ENCODE measurements at places on chromosomes 2 and 18.

- no peak for DNase-seq
Observed at GRCh38 chr2:916935-917334, 33.7 kb upstream of the SNTG2 start.

DNA sequence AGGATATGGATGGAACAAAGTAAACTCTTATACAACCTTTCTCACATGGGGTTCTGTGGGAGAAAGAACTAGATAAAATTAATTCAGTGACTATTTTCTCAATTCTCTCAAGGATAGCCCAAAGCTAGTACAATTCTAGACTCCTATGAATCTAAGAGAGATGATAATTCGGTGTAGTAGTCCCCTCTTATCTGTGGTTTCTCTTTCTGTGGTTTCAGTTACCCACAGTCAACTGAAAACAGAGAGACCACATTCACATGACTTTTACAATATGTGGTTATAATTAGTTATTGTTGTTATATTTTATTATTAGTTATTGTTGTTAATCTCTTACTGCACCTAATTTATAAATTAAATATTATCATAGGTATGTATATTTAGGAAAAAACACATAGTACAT is 53.5 kb upstream of the C2orf15 start:
- DNase-seq: no peak

DNA sequence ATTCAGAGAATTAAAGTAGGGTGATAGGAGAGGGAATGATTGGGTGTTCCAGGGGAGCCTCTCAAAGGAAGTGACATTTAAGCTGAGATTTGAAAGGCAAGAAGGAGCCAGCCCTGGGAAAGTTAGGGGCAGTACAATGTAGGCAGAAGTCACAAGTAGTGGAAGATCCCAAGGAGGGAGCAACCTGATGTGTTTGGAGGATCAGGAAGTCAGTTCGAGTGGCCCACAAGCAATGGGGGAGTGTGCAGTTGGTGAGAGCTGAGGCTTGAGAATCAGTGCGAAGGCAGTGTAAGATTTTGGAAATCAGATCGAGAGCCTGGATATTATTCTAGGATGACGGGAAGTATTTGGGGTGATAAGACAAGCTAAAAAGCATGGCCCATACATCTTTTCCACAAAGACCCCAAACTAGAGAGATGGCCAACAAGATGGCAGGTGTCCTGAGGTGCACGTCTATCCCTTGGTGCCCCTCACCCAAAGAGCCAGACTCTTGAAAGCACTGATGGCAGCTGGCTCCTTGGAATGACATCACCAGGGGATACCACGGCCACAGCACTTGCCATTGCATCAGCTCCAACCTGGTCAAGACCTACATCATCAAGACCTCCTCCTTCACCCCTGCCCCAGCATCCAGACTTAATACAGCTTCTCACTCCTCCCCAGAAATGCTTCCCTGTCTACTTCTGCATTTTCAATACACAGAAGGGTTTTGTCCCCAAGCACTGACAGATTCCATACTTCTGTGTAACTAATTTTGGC is 127.3 kb downstream of the BCL2 start:
- DNase-seq: no peak

DNA sequence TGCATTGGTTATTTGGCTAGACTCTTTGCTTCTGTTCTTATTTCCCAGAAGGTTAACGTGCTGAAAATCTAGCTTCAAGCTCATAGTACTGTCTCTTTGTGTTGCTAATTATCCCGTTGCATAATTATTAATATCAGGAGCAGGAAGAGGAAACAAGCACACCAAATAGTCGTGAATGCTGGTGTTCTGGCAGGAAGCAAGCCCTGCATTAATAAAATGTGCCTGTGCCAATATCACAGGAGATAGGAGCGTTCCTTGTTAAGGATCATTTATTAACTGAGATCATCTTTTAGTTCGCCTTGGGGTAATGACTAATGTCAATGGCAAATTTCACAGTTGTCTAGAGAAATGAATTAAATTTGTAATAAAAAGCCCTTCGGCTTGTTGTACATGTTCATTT is 893.0 kb upstream of the POU3F3 start:
- DNase-seq: no peak

GRCh38 chr2:106701203-106702022 is 184.6 kb downstream of the ST6GAL2 start:
- no peak for DNase-seq

DNA sequence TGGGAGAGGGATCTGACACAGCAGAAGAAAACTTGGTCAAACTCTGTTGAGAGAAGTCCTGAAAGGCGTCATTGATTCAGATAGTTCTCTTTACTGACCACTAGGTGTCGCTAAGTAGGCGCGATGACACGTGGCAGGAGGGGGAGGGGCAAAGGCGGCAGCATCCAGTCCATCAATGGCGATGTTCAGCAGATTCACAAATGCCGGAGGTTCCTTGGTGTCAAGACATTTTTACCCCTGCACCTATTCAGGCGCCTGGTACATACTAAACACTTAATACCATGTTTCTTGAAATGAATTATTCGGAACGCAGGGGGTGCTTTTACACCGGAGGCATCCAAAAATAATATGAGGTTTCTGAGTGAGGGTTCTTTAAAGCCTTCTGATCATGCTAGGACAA is 3.0 kb upstream of the PLEK start:
- peak; percentile 53 for DNase-seq

DNA sequence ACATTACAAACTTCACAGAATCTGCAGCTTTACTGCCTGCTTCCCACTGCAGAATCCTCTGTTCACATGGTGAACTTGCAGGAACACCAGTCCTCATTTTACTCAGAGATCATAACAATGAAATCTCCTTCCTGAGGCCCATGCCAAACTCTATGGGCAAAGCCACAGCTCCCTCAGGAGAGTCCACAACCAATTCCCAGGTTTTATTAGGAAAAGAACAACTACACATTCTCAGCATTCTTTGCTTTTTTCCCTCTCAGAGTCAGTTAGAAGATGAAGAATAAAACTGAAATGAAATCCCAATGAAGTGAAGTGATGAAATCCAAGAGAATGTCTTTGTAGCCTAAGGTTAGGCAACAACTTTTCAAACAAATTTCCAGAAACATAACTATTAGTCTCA is 233.7 kb downstream of the DSEL start:
- DNase-seq: no peak

DNA sequence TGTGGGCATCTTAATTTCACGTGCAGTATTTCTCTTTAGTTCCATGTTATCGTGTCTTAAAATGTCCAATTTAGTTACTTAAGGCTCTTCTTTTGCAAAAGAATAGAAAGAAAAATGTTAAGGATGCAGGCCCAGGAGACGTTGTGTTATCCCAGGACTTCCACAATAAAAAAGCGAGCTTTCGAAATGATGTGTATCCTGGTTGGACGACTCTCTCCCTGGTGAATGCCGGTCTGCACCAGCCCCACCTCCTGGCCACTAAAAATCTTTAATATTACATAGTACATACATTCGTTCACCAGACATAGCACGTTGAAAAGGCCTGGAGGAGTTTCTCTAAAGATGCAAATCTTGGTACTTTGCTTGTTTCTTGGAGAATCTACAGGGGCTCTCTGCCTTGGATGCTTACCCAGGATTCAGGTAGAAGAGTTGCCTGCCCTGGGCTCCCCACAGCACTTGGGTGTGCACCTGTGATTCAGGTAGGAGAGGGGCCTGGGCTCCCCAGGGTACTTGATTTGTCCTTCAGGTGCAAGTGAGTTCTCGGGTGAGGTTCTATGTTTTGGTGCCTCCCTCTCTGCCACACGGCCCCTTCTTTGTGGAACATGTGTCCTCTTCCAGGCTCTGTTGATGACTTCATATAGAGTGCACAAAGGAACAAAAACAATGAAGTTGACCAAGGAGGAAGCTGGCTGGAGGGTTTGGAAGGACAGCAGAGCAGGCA is 26.6 kb downstream of the TWIST2 start:
- DNase-seq: no peak

GRCh38 chr18:21479721-21480120 is 120.8 kb downstream of the ESCO1 start:
- DNase-seq: no peak

DNA sequence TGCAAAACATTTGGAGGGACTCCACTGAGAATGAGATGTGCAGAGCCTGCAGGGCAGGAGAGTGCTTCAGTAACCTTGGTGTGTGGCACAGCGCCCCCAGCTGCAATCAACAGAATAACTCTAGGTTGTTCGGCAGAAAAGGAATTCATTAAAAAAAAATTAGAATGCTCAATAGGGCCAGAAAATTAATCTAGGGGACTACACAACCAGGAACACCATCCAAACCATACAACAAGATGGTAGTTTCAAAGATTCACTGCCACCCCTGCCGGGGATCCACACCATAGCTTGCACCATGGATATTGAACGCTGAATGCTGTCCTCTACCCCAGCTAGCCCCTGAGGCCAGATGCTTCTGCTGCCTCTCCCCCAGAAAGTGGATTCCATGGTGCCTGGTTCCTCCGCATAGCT is 50.1 kb downstream of the THUMPD2 start:
- no peak for DNase-seq

GRCh38 chr18:30917651-30918050 is 124.9 kb downstream of the DSC3 start:
- DNase-seq: no peak

DNA sequence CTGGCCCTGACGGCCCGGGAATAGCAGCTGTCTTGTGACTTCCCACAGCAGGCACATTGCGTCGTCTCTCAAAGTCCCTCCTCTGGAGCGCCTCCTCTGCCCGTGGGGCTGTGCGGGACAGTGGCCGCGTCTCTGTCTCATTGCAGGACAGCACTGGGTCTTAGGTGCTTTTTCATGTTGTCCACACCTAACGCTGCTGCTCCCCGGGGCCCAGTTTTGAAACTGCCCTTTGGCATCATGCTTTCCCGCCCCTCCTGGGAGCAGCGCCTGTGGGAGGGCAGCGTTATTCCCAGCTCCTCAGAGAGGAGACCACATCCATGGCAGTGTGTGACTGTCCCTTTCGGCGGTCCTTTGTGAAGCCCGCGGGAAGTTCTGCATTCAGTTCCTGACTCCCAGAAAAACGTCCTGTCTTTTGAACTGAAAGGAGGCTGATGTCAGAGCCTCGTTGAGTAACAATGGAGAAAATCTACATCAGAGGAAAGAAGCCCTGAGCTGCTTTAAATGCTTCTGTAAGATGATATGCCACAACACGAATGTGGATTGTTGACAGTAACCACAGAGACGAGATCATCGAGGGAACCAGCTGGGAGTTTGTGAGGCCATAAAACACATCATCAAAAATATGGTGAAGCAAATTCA is 226.0 kb downstream of the FAM210A start:
- no peak for DNase-seq

GRCh38 chr2:49080681-49081080 is 73.6 kb downstream of the FSHR start:
- no peak for DNase-seq

DNA sequence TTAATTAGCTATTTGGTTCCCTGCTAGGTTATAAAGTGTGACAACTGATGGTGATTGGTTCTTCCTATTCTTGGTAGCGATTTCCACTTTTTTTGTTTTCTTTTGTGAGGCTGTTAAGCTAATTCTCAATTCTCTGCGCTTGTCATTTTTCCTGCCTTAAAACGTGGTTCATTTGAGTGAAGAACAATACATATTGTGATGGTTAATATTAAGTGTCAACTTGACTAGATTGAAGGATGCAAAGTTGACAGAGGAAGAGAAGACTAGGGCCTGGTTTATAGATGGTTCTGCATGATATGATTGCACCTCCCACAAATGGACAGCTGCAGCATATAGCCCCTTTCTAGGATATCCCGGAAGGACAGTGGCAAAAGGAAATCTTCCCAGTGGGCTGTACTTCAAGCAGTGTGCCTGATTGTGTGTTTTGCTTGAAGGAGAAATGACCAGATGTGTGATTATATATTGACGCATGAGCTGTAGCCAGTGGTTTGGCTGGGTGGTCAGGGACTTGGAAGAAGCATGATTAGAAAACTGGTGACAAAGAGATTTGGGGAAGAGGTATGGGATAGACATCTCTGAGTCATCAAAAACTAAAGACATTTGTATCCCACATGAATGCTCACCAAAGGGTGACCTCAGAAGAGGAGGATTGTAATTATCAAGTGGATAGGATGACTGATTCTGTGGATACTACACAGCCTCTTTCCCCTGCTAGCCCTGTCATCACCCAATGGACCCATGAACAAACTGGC is 39.4 kb upstream of the ZNF804A start:
- DNase-seq: no peak

DNA sequence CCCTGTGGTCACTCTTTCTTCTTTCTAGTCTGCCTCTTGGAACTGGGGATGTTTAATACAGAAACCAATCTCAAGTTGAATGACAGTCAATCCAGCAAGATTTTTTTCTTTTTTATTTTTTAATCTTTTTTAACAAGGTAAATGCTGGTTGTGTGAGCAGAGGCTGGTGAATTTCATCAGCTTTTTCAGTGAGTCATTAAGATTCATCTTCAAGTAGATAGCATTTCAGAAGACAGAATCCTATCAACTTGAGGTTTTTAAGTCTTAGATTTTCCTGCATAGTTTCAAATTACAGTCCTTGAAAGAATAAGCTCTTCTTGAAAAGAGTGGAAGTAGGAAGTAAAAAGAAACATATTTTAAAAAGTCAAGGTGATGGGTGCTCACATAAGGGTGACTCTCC is 12.4 kb downstream of the SLC8A1 start:
- no peak for DNase-seq

- no peak for DNase-seq
Observed at GRCh38 chr2:60806988-60807681, 51.1 kb downstream of the PAPOLG start.

DNA sequence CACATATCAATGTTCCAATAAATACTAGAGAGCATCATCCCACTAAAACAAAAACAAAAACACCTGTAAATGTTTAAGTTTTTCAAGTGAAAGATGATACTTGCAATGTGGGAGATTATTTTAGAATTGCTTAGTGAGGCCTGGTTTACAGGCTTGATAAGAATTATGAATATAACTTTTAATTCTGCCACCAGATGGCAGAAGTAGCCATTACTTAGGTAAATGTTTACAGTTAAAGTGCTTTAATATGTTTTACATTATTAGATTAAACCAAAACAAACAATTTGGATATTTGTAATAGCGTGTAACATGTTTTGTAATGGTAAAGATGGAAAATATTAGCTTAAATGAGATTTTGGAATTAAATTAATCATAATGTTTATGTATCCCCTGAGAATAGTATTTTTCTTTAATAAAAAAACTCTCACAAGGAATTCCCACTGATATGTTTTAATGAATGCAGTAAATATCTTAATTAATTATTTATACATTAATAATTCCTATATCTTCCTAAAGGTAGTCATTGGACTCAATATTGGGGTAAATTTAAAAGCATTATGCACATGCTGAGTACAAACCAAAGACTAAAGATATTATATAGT is 522.0 kb downstream of the SPAG16 start:
- peak; percentile 38 for DNase-seq
